ENCODE measurements at places on chromosomes 3 and 15.

- DNase-seq = peak; percentile 11
Observed at GRCh38 chr15:59313641-59314332, 58.9 kb downstream of the MYO1E start.

- no peak for DNase-seq
Observed at GRCh38 chr3:66863205-66864111, 134.6 kb upstream of the KBTBD8 start.

- DNase-seq = no peak
Observed at GRCh38 chr3:37906734-37907282, 45.1 kb downstream of the CTDSPL start.

DNA sequence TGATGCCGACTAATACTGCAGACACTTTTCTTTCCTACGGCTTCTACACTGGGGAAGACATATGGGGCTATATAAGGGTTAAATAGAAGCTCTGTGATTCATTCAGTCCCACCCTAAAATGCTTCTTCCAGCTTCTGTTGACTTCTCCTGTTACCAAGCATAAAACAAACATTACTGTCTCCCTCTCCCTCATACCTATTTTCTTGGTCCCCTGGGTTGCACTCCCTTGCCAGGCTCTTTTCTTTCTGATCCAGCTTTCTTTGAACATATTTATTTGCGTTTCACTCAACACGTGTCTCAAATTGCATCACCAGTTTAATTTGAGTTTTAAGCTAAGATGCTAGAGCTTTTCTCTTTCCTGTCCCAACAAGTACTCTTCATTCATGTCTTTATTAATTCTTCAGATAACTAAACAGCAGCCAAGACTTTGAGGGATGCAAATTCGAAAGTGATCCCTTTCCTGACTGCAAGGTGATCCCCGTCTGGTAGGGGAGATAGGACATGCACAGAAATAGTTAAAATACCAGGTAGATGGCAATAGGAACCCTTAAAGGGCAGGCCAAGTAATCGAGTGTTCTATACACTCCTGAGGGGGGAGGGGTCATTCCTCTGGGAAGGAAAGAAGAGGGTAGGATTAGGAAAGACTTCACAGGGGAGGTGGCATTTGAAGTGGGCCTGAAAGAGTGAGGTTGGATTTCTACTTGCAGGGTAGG, 198.6 kb upstream of the BCL6 start:
- no peak for DNase-seq

DNA sequence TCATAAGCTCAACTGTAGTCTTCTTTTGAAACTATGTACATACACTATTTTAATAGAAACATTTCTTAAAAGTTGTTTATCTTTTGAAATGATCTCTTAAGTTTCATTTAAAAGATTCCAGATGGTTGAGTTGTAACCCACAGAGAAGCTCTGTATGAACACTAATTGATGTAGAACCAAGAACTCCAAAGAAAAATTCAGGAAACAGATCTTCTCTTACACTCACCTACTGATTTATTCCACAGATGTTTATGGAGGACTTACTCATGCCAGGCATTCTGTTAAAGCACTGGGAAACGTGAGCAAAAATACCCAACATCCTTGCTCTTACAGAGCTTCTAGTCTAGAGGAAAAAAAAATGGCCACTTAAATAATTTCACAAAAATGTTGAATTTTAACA, 551.1 kb downstream of the NAALADL2 start:
- no peak for DNase-seq

GRCh38 chr3:193714523-193715137, 121.6 kb downstream of the OPA1 start:
- DNase-seq = no peak

DNA sequence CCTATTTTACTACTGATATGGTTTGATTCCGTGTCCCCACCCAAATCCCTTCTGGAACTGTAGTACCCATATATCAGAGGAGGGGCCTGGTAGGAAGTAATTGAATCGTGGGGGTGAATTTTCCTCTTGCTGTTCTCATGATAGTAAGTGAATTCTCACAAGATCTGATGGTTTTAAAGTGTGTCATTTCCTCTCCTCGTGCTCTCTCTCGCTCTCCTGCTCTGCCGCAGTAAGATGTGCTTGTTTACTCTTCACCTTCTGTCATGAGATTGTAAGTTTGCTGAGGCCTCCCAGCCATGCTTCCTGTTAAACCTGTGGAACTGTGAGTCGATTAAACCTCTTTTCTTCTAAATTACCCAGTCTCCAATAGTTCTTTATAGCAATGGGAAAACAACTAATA, 81.2 kb upstream of the ZBTB20 start:
- DNase-seq = no peak

DNA sequence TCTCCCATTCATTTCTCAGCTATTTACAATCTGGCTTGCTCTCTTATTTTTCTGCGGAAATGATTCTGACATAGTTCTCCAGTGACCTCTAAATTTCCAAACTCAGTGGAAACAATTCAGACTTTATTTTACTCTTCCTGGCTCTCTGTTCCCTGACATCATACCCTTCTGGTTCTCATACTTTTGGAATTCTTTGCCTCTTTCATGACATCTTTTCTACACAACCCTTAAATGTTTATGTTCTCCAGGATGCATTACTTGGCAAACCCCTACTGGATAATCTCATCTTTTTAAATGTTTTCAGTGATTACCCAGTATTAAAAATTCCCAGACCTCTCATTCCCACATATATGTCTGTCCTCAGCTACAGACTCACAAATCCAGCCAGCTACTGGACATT, 23.9 kb upstream of the PLSCR4 start:
- no peak for DNase-seq

- DNase-seq = no peak
Observed at GRCh38 chr3:53083521-53083920, 37.6 kb upstream of the SFMBT1 start.

- DNase-seq = no peak
Observed at GRCh38 chr3:49009396-49009795, 2.2 kb downstream of the WDR6 start.

GRCh38 chr3:119481079-119481478, 12.3 kb downstream of the POGLUT1 start:
- no peak for DNase-seq

DNA sequence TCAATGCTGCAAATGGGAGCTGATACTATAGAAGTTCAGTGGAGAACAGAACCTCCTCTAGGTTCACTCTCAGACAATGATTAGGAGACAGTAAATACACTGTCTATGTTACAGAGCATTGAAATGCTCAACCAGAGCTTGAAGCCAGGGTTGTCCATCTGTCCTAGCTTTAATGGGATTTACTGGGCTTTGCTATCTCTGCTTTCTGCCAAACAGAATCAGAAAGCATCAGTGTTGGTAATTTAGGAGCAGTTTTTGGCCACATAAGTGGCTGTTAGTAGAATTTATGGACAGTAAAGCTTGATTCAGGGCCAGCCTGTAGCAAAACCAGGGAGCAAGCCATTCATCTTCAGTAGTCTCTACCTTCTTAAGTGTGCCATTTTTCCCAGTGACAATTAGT, 396.3 kb downstream of the LSAMP start:
- no peak for DNase-seq

- no peak for DNase-seq
Observed at GRCh38 chr3:188860147-188860546, 311.6 kb upstream of the TPRG1 start.

DNA sequence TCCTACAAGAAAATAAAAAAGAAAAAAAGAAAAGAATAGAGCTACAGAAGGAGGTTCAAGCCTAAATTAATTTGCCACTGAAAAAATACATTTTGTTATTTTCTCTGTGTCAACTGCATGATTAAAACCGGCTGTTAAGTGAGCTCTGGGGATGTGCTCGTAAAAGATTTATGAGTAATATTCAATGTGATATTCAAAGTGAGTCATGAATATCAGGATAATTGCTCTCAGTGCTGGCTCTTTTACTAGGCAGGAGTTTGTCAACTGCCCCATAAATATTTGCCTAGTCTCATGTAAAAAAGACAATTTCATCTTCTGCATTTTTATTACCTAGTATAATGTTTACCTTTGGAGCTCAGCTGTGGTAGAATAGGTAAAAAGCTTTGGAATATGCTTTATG, 78.9 kb downstream of the CDIN1 start:
- no peak for DNase-seq

DNA sequence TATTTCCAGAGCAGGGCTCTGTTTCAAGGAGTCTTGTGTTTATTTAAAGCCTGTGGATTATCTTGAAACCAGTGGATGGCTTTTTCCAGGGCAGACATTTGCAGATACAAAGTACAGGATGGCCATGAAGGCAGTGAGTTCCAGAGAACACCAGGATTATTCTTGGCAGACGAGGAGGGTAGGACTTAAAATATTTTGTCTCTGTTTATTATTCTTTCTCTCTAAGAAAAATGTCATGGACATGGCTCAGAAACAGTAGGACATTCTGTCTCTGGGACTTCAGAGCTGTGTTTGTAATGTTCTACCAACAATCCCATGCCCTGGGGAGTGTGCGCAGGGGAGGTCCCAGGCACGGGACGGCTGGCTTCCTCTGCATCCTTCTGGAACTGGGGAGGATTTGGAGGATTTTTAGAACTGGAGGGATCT, 125.9 kb downstream of the ATP10A start:
- no peak for DNase-seq

GRCh38 chr15:31871166-31871886, 159.0 kb upstream of the CHRNA7 start:
- no peak for DNase-seq

DNA sequence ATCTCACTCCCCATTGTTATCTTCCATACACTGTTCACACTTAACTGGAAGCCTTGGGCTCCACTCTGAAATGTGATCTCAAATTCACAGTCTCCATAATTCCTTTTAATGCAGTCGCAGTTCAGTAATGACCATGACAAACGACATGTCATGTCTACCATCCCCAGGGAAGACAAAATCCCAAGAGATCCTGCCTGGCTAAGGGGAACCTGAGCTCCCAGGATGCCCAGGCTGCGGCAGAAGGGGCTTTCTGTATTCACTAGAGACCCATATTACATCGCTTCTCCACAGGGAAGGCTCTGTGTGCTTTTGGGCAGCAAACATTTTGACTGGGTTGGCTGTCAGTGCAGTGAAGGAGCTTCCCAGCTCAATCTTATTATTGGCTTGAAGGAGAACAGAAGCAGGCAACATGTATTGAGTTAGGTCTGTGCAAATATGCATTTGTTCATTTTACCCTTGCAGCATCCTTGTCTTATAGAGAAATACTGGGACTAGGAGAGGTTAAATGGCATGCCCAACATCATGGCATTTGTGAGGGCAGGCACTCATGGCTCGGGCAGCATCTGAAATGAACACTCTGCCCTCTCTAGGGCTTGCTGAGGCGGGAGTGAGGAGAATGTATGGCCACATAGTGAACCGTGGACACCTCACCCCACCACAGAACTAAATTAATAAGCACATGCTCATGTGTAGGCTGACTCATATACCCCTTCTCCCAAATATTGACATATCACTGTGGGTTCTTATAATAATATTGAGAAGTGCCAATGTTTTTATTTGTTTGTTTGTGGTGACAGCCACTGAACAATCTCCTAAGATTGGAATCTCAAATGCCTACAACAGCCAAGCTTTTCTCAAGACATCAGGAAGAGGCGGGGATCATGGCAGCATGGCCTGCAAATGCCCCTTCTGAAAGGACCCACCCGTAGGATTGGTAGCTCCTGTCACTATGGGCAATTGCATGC, 141.6 kb upstream of the FOXB1 start:
- DNase-seq = no peak

DNA sequence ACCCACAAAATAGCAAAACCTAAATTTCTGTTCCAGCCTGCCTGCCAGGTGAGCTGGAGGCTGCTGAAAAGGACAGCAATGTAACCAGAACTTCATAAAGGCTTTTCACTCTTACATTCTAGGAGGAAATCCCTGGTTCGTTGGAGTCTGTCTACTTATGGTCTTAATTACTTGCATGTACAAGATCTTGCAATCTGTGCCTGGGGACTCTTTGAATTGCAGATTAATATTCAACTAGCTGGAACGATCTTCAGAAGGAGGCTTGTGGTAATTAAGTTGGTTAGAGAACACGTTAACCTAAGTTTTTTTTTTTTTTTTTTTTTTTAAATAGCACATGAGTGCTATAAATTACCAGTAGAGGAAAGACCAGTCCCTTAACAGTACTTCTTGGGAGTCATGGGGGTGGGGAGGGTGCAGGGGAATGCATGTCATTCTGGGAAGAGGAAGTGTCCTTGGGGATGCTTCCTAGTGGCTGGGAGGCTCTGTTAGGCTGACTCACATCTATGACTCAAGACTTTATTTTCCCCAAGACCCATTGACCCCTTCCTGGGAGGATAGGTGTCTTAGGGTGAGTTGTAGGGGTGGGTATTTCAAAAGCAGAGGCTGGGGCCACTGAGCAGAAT, 139.8 kb downstream of the RAB11A start:
- no peak for DNase-seq

DNA sequence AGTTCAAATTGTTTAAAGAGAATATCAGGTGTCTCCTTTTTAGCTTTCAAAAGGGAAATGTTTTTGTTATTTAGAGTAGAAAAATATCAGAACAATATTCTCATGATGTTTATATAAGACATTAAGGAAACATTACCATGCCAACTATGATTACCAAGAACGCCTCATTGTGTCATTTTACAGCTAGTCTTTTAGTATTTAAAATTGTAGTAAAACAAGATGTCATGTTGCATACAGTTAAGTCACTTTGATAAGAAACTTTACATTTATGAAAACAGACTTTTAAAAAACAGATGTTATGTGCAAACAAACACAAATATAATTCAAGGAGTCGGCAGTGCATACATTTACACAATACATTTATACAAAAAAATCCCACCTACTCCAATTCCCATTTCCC, 4.4 kb downstream of the PLSCR4 start:
- no peak for DNase-seq

- no peak for DNase-seq
Observed at GRCh38 chr3:12830785-12831156, 10.6 kb downstream of the RPL32 start.

DNA sequence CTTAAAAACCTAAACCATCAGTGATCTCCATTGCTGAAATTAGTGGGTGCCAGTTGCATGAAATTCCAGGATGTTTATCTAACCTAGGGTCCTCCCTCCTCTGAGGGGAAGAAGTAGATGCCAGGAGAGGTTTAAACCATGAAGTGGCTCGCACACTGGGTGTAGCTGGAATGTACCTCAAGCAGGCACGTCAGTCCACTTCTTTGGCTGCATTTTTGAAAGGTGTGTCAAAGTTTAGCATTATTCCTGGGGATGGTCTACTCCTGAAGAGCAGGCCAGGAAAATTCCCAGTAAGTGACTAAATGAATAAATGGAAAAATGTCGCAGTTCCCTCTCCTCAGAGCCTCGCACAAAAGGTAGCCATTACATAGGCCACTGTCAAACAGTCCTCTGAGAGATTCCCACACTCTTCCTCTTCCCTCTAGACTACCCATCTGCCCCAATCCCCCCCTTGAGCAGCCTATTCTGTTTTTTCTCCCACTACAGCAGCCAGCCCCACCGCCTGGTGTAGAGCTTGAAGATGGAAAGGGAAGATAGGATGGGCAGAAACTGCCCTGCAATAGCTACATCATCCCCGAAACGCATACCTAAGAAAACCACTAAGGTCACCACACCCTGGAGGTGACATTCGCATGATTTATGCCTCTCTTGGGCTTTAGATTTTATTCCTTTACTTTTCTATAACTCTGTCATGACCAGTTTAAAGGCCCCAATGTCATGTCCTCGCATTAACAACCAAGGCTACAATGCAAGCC, 655 bp upstream of the TMOD3 start:
- DNase-seq = no peak
